Retina (tissue), 1 donor: ENCODE measurements at places on chromosomes 7 and 10.

DNA sequence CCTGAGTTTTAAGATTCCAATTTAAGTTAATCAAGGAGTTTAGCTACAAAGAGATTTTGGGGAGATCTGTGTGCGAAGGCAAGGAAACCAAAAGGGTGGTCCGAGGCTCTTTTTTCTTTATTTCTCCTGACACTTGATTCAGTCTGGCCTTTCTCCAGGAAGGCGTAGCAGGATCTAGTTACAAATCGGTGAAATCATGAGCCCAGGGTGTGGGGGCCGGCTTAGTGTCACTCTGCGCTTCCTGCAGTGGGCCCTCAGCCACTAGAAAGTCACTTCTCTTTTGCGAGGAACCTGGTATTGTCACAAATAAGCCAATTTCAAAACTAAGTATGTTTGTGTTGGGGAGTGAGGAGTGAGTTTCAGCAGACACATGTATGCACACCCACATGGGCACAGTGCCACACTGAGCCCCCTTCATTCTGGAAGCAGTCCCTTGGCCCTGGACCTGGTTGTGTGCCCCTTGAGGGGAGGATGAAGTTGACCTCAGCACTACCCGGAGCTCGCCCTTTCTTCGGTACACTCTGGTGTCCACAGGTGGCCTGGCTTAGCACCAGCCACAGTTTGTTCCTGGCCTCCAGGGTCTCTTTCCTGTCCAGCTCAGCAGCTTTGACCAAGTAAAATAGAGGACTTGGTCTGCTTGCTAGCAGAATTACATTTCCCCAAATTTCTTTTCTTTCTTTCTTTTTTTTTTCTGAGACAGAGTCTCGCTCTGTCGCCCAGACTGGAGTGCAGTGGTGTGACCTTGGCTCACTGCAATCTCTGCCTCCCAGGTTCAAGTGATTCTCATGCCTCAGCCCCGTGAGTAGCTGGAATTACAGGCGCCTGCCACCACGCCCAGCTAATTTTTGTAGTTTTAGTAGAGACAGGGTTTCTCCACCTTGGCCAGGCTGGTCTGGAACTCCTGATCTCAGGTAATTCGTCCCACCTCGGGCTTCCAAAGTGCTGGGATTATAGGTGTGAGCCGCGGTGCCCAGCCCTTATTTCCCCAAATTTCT, 84.0 kb upstream of the BTBD16 start:
- DNase-seq, result no peak

DNA sequence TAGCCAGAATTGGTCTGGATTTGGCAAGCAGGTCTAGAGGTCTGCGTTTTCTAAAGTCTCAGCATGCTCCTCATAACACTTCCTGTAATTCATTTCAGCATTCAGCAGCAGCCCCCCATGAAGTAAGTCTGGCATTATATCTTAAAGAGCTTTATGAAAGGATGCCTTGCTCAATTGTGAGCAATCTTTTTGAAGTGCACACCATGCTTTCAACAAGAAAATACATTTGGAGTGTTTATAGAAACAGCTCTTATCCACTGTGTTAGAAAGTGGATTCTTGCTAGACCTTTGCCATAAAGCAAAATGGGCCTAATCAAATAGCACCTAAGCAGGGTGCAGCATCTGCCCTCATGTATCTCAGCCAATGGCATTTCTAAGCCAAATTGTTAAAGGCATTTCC, 378.0 kb upstream of the AKR1E2 start:
- DNase-seq, result no peak

GRCh38 chr7:130346941-130347340, 2.3 kb downstream of the CPA5 start:
- DNase-seq, result no peak

DNA sequence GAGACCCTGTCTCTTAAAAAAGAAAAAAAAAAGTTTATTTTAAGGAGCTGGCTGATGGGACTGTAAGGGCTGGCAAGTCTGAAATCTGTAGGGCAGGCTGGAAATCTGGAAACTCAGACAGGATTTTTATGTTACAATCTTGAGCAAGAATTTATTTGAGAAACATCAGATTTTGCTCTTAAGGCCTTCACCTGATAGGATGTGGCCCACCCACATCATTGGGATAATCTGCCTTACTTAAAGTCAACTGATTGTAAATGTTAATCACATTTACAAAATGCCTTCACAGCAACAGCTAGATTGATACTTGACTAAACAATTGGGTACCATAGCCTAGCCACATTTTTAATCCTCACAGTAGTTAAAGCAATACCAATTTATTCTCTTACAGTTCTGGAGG, 11.5 kb downstream of the MINDY4 start:
- no peak for DNase-seq

DNA sequence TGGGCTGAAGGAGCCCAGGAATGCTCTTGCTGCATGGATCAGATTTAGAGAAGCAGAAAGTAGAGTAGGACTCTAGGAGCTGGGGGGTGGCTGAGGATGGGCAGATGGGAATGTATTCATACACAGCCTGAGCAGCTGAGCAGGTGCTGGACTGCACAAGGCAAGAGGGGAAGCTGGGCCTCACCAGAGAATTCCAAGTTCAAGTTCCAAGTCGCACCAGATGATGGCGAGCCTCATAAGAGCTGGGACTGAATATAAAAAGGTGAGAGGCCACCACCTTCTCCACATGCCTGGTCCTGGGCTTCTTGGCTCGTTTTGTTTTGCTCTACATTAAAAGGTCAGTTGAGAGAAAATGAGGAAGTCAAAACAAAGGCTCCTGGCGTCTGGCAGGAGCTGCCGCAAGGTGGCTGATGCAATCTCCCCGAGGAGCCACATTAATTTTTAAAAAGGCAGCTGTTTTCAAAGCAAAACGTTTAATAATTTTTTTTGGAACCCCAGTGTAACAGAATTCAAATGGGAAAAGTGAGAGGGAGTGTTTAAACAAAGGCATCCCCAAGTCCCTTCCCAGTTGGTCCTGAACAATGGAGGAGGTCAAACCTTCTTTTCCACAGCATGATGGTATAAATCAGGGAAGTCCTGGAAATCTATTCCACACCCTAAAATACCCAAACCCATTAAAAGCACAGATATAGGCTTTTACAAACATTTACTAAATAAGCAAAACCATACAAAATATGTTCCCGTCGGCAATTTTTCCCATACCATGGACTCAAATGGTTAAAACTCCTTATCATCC, 9.5 kb downstream of the CYREN start:
- peak; percentile 18 for DNase-seq

GRCh38 chr7:15292138-15292537, 269.7 kb downstream of the AGMO start:
- peak; percentile 16 for DNase-seq

GRCh38 chr7:38335128-38335491, 61.7 kb upstream of the TARP start:
- DNase-seq, result no peak

GRCh38 chr7:154720016-154720415, 282.9 kb downstream of the PAXIP1 start:
- no peak for DNase-seq

GRCh38 chr10:61189912-61190311, 245.9 kb upstream of the RHOBTB1 start:
- DNase-seq, result no peak

DNA sequence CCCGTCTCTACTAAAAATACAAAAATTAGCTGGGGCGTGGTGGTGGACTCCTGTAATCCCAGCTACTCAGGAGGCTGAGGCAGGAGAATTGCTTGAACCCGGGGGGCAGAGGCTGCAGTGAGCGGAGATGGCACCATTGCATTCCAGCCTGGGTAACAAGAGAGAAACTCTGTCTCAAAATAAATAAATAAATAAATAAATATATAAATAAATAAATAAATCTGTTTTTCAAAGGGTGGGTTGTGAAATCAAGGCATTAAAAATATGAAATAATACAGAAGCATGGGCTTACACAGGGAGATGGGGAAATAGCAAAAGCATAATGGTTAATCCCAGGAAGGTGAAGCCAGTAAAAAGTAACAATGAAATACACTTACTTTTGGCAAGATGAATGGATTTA, 93.9 kb downstream of the LYZL2 start:
- no peak for DNase-seq

DNA sequence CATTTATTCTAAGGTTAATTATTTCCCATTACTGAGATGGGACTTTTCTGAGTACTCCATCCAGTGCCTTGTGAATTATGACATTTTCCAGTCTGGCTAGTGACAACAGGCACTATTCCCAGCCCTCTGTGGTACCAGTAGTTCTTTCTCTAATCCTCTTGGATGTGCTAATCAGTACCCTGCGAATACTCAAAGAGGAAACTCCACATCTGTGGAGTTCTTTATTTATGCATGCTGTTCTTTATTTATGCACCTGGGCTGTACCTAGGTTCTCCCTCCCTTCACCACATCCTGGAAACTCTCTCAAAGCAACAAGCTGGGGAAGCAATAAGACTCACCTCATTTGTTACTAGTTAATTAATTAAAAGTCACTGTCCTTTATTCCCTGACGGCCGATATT, 83.5 kb downstream of the TSPAN12 start:
- DNase-seq, result no peak

DNA sequence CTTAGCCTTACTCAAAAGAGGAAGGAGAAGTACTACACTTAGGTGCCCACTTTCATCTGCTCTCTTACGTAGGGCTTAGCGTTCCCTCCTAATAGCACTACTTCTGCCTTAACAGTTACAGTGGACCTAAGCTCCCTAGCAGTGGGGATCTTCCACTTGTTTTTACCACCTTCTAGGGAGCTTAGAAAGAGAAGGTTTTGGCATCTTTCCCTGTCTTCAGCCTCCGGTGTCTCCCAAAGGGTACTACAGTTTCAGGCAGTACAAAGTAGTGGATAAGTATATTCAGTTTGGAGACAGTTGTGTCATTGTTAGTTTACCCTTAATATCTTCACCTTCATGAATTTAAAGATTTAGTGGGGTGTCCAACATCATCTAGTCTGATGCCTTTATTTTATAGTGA, 14.6 kb downstream of the CHRM2 start:
- no peak for DNase-seq

DNA sequence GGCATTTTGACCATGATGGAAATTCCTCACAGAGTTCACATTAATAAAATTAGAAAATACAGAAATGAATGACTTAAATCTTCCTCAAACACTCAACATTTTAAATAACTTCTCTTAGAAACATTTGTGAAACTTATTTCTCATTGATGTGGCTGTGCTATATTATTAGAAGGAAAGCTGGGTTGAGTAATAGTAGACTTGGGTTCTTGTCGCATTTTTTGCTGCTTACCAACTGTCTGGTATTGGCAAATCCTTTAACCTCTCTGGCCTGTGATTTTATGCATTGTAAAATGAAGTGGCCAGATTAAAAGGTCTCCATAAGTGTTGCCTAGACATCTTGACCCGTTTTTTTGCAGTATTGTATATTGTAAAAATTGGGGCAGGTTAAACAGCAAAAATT, 66.5 kb downstream of the VPS50 start:
- DNase-seq, result no peak

DNA sequence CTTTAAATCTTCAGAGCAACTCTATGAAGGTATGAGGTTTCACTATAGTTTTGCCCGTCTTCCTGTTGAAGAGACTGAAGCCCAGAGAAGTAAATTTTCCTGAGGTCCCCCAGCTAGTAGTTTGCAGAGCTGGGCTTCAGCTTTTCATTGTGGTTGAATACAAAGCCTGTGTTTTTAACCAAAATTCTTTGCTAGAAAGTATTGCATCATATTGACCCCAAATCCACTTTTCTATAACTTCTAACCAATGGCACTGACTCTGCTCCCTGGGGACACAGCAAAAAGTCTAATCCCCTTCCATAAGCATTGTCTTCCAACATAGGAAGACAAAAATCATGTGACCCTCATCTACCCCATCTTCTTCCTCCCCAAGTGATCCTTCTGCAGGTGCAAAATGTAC, 93.0 kb downstream of the KCNMA1 start:
- no peak for DNase-seq

DNA sequence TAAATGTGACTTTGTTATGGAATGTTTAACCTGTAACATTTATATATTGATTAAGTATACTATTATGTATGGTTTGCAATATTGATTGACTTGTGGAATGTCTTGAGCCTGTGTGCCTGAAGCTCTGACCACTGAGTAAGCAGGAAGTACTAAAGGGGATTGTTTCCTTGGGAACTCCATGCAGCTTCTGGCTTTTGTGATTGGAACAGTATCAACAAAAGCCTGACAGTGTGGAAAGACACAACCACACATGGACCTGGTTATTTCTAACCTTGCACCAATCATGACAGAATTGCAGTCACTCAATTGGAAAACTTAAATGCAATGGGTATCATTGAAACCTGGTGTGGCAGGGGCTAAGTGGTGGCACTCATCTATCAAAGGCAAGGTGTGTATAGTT, 45.5 kb upstream of the PIK3CG start:
- DNase-seq, result no peak

DNA sequence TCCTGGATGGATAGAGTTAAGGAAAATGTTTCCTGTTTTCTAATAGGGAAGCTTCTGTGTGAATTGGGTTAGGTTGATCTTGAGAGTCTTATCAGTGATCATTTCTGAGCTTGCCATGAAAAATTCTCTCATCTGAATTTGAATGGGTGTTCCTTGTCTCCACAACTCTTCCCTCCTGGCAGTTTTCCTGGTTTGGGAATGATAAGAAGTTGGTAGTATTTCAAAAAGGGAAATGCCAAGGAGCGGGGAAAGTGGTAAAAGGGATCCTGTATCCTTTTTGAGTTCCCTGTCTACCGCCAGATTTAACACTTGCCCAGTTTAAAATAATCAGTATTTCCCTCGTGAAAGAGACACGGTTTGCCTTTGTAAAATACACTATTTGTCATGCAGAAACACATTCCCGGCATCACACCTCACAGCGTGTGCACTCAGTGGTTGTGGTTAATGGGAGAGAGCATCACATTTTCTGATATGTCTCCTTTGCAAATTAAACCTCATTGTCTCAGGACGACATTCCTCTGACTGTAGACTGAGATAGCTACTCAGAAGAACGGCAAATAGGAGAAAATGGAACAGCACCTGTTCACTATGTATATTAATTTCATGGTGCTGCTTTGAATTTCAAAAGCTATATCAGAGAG, 113.2 kb upstream of the IFRD1 start:
- DNase-seq, result no peak

- no peak for DNase-seq
These were observed 32.8 kb downstream of the PTEN start for GRCh38 chr10:87896216-87896615.

DNA sequence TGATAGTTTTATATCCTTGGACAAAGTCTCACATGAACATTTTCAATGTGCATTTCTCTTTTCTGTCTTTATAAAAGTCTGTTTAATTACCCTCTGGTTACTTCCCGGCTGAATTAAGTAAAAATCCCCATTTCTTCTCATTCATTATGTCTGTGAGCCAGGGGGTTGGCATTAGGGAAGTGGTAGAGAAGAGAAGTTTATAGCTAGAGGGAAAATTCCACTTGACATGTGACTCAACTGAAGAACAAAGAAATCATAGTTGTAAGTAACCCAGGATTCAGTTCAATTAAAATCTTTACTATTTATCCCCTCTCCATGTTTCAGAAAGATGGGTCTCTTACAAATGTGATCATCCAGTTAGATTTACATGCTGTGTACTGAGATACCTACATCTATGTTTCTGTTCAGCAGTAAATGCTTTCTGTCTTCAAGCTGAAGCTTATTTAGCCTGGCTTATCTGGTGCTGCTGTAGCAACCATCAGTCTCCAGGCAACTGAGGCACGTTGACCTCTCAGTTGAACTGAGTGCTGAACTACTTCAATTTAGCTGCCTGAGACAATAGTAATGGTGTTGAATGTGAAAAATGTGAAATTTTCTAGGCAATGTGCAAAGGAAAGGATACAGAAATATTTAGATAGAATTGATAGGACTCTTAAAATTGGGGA, 181.6 kb downstream of the MLLT10 start:
- no peak for DNase-seq

- no peak for DNase-seq
These were observed 724.0 kb downstream of the GRID1 start for GRCh38 chr10:85642421-85643170.

GRCh38 chr10:32731527-32731926, 226.5 kb downstream of the ITGB1 start:
- DNase-seq, result no peak

- DNase-seq, result no peak
These were observed 60.8 kb downstream of the ADRA2A start for GRCh38 chr10:111137587-111137986.
